ENCODE measurements at places on chromosomes 1 and 21.

GRCh38 chr1:208541225-208541855 lies 297.2 kb upstream of the PLXNA2 start:
- DNase-seq = no peak

DNA sequence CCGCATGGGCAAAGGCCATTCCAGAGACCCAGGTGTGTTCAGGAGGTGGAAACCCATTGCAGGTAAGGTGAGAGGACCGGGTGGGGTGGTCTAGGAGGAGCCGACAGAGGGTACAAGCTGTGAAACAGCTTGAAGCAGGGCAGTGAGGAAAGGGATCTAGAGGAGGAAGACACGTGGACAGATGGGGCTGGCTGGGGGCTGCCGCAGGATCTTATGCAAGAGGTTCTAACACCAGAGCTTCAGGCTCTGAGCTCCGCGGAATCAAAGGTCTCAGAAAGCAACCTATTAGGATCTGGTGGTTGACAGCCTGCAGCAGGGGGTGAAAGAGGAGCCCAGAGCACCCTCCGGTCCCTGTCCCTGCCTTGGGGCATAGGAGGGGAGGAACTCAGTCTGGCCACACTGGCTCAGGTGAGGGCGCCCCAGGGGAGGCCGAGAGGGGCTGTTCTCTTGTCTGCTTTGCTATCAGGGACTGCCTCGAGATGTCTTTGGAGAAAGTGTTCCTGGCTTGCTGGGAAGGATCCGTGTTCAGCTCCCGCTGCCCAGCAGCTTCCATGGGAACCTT lies 1.9 kb downstream of the TFF1 start:
- no peak for DNase-seq

DNA sequence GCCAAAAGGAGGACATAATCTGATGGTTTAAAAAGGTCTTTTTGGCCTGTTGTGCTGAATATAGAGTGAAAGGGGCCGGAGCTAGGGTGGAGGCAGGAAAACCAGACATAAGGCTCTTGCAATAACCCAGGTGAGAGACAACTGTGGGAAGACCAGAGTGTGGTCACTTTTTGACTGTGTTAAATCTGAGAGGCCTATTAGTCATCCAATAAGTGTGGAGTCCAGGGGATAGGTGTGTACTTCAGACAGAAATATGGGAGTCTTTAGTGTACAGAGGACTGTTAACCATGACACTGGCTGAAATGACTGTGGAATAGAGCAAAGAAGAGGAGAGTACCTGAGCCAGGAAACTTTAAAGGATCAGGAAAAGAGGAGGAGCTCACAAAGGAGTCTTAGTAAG lies 89.3 kb downstream of the VAV3 start:
- no peak for DNase-seq

GRCh38 chr1:246951413-246951812 lies 19.7 kb upstream of the AHCTF1 start:
- DNase-seq = no peak

GRCh38 chr1:3656450-3657095 lies 4.3 kb downstream of the TP73 start:
- DNase-seq = no peak

DNA sequence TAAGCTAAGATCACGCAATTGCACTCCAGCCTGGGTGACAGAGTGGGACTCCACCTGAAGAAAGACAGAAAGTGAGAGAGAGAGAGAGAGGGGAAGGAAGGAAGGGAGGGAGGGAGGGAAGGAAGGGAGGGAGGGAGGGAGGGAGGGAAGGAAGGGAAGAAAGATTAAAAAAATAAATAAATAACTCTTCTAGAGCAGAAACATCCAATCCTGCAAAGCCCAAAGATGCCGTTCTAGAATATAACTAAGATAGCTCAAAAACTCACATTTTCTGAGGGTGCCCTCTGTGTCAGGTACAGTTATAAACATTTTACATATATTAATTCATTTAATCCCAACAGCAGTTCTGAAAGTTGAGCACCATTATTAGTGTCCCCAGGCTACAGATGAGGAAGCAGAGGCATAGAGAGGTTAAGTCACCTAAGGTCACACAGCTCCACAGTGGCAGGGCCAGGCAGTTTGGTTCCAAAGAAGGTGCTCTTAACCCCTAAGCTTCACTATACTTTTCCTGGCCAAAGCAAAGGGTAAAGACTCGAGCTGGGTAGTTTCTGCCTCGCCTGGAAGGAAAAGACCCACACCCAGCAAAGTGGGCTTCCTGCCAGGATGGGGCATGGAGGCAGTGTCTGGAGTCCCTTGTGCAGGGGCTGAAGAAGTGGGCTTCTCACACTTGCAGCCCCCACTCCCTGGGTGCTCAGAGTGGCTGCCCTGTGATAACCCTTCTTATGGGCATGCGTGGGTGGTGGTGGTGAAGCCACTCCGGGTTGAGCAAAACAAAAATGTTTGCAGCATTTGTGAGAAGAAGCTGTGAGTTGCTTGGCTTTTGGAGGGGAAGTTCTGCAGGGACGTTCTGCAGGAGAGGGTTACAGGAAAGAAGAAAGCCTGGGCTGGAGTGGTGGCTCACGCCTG lies 7.9 kb upstream of the PIK3CD start:
- no peak for DNase-seq

DNA sequence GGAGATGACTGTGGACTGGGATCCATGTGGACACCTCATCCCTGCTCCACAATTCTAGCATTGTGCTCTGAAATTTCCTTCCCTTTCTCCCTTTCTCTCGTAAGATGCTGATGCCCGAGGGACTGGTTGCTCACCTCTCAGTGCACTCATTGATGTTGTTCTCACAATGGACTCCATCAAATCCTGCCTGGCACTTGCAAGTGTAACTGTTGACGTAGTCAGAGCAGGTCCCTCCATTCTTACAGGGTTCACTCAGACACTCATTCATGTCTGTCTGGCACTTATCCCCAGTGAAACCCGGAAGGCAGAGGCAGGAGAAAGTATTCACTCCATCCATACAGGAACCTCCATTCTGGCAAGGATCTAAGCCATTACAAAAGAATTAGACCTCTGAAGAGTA lies 45.1 kb upstream of the ADAM30 start:
- DNase-seq = no peak

DNA sequence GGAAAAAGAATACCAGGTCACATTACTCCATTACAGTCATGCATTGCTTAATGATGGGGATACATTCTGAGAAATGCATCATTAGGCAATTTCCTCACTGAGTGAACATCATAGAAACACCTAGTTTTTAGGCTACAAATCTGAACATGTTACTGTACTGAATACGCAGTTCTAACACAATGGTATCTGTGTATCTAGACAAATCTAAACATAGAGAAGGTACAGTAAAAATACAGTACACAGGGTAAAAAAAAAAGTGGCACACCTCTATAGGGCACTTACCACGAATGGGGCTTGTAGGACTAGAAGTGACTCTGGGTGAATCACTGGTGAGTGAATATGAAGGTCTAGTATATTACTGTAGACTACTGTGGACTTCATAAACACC lies 115.7 kb downstream of the AKT3 start:
- no peak for DNase-seq

- DNase-seq = no peak
Observed at GRCh38 chr21:44982558-44983250, 42.9 kb downstream of the SLX9 start.

DNA sequence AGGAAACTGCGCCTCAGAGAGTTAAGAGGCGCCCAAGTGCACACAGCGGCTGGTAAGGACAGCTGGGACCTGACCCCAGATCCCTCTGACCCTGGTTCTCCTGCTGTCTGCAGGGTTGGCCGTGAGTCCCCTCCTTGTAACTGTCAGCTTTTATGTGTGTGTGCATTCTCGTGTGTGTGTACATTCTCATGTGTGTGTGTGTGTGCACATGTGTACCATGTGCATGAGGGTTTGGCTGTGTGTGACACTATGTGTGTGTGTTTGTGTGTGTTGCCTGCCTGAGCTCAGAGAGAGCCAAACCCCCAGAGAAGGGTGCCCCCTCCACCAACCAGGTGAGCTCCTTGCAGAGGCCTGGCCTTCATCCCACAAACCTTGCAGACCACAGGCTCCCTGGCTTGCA lies 25.9 kb upstream of the EFHD2 start:
- DNase-seq = no peak

- no peak for DNase-seq
Observed at GRCh38 chr1:161071886-161072371, 2.2 kb upstream of the ARHGAP30 start.

- no peak for DNase-seq
Observed at GRCh38 chr1:64033667-64034220, 169.7 kb upstream of the UBE2U start.

DNA sequence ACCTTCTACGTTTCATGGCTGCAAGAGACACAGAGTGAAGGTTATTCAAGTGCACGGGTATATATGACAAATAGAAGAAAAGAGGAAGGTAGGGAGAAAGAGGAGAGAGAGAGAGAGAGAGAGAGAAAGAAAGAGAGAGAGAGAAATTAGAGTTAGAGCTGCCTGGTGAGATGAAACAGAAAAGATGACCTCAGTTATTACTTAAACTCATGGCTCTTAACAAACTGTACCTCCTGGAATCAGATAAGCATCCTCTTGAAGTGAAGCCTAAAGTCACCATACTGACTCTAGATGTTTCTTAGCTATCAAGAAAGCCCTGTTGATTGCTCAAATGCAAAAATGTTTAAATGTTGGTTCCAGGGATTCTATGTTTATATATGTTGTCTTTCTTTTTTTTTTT lies 597.7 kb upstream of the ZP4 start:
- DNase-seq = no peak

DNA sequence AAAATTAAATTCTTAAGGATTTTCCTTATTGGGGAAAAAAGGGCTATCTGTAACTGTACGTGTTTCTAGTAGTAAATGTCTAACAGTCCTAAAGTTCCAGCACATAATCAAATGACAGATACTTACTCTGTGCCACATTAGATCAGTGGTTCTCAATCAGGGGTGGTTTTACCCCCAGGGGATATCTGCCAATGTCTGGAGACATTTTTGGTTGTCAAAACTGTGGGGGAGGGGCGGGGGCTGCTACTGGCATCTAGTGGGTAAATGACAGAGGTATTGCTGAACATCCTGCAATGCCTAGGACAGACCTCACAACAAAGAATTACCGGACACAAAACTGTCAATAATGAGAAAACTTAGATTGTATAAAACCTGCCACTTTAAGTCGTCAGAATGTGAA lies 33.4 kb upstream of the PTPRC start:
- no peak for DNase-seq

DNA sequence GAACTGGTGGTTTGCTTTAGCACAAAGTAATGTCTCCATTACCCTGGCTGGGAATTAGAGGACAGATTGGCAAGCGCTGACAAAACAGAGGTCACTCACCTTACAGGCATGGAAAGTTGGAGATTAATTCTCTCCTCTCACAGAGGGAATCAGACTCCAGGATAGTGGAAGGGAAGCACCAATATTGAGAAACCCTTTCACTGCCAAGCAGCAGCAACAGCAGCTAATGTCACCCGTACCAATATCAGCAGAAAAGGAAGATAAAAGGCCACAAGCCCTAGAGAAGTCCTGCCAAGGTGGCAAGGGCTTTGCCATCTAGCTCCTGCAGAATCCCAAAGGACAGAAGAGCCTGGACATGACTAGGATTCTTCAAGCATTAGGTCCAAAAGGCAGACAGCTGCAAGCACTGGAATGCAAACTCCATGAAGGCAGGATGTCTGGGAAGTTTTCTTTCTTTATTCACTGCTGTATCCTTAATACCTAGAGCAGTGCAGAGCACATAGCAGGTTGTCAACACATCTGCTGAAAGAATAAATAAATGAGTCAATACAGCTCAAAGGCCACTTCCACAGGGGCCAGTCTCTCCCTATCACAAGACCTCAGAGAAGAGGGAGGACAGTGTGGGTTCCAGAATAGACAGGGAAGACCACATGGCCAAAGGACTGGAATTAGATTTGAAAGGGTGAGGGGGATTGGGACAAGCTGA lies 57.2 kb downstream of the ERI3 start:
- no peak for DNase-seq

GRCh38 chr1:109475261-109475660 lies 8.4 kb upstream of the ATXN7L2 start:
- no peak for DNase-seq

- no peak for DNase-seq
Observed at GRCh38 chr1:43243299-43243698, 26.5 kb upstream of the TMEM125 start.

DNA sequence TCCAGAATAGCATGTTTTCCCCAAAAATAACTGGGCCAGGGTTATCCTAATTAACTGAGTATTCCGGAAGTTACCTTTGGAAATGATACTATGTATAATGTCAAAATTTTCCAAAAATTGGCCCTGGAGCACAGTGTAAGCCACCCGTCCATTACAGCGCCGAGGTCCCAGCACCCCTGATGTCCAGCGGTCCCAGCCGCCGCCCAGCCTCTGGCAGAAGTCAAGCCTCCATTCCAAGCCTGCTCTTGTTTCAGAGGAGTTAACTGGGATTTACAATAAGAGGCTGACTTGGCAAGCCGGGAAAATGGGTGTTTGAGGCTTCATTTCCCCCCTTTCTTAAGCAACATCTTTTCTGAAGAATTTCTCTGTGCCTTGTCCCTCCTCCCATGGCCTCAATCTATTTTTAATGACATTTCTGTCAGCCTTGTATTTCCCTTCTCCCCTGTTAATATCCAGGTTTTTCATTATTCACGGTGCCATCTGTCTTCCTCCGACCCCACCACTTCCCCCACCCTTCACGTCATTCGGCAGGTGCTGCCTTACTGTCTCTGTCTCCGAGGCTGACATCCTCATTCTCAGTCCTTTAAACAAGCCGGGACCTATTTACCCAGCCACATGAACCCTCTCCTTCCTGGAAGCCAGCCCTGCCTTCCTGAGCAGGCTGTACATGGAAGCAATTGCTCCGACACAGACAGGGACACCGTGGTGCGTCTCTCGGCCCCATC lies 490.9 kb downstream of the NPHP4 start:
- no peak for DNase-seq

- DNase-seq = no peak
Observed at GRCh38 chr1:23751050-23751814, 8.0 kb downstream of the ELOA start.

DNA sequence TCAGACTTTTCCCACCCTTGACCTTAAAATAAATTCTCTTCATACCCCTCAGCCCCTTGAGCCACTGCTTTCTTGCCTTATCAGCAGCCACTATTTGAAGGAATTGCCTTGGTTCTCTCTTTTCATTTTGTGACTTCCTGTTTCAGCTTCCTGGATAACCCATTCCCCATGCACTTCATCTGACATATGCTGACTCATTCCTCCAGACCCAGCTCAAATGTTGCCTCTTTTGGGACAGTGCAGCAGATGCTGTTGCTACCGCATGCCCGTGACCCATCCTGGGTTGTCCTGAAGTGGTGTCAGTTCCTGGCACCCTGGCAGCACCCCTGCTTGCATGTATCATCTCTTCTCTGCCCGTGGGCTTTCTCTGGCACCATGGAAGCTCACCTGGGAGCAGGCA lies 496.1 kb downstream of the PTPRU start:
- DNase-seq = no peak

DNA sequence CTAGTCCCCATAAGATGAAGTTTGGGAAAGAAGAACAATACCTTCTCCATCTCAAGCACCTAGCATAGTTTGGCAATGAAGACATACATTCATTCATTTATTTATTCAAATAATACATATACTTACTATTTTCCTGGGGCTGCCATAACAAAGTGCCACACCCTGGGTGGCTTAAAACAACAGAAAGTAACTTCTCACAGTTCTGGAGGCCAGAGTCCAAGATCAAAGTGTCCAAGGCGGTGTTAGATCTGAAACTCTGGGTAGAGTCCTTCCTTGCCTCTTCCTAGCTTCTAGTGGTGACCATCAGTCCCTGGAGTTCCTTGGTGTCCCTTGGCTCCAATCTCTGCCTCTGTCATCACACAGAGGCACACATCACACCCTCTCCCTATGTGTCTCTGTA lies 112.1 kb upstream of the IGSF21 start:
- no peak for DNase-seq
